ENCODE measurements at places on chromosomes 12 and 14.

- no peak overlapping the region for H3K4me3 ChIP-seq
- no peaks in the 10 kb centered on the region for H3K36me3 ChIP-seq
- no peak overlapping the region for H3K27ac ChIP-seq
- no peaks in the 10 kb centered on the region for H3K4me1 ChIP-seq
- no peaks in the 10 kb centered on the region for H3K27me3 ChIP-seq
These were observed 1263.0 kb downstream of the LRFN5 start for GRCh38 chr14:42869681-42870080.

GRCh38 chr14:65320661-65321308 is 91.7 kb upstream of the FUT8 start:
- DNase-seq, result no peak
- peaks cover 12% of the 10 kb centered on the region for H3K36me3 ChIP-seq

- no peaks in the 10 kb centered on the region for H3K36me3 ChIP-seq
- H3K27ac ChIP-seq, result no peak overlapping the region
- H3K27me3 ChIP-seq, result no peaks in the 10 kb centered on the region
- H3K4me1 ChIP-seq, result no peaks in the 10 kb centered on the region
- H3K4me3 ChIP-seq, result no peak overlapping the region
- DNase-seq, result no peak
These were observed 247.6 kb downstream of the IPO8 start for GRCh38 chr12:30448038-30448437.

- H3K4me1 ChIP-seq, result peaks cover 3% of the 10 kb centered on the region
- DNase-seq, result no peak
- H3K27ac ChIP-seq, result no peak overlapping the region
These were observed 1.7 kb upstream of the KIF26A start for GRCh38 chr14:104136472-104137296.

DNA sequence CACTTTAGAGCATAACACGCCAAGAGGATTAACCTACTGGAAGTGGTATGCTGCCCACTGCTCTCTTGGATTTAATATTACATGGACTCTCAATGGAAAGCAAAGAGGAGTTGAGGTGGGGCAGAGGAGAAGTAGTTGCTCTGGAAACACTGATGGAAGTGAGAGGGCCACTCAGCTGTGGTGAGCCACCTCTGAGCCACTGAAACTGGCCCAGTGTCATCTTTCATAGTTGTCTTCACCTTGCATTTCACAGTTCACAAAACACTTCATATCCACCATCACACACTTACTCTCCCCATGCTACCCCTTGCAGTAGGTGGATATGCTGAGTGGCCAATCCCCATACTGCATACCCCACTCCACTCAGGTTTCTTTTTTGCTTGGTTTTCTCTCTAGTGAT is 12.2 kb upstream of the PCED1B start:
- no peak overlapping the region for H3K27ac ChIP-seq
- H3K4me1 ChIP-seq, result peaks cover 6% of the 10 kb centered on the region
- no peaks in the 10 kb centered on the region for H3K36me3 ChIP-seq
- DNase-seq, result no peak

DNA sequence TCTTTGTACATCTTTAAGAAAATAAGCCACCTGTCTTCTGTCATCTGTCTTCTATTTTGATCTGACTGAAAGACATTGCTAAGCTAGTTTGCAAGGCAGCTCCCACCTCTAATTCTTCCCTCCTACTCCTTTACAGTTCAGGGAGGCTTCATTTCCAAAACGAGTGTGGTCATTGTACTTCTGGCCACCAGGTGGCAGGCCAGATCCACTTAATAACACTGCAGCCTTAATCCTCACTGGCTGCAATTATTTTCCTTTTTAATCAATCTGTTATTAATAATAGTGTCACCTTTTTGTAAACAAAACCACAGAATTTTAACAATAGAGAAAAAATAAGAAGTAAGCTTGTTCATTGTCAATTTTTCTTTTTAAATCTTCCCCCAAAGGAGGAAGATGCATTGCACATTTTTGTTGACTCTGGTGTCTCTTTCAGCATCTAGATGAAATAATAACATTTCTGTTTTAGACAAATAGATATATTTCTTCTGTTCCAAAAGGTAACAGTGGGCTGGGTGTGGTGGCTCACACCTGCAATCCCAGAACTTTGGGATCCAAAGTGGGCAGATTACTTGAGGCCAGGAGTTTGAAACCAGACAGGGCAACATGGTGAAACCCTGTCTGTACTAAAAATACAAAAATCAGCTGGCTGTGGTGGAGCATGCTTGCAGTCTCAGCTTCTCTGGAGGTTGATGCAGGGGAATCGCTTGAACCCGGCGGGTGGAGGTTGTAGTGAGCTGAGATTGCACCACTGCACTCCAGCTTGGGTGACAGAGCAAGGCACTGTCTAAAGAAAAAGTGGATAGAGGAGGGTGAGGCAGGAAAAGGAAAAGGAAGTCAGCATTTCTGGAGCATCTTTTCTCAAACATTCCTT is 23.3 kb downstream of the GABARAPL1 start:
- no peaks in the 10 kb centered on the region for H3K4me1 ChIP-seq
- no peak overlapping the region for H3K4me3 ChIP-seq
- H3K27me3 ChIP-seq, result peaks cover 10% of the 10 kb centered on the region
- no peak overlapping the region for H3K27ac ChIP-seq
- no peaks in the 10 kb centered on the region for H3K36me3 ChIP-seq
- DNase-seq, result peak; percentile 26

DNA sequence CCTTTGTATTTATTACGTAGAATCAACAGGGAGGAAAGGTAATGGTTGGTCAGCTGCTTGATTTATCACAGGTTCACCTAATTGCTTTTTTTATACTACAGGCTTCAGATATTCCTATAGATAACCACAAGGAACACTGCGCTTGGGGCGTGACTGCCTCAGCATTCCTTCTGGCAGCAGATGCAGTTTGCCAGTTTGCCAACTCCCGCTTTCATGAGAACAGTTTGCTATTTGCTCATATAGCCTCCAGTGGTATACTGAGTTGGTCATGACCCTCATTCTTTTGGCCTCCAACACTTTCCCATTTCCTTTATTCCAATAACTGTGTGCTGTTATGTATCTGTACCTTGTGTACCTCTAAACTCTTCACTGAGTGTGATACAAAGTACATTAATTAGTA is 38.6 kb upstream of the ACSM4 start:
- H3K36me3 ChIP-seq, result no peaks in the 10 kb centered on the region
- peaks cover 8% of the 10 kb centered on the region for H3K27me3 ChIP-seq
- no peak for DNase-seq
- H3K27ac ChIP-seq, result no peak overlapping the region
- no peak overlapping the region for H3K4me3 ChIP-seq
- no peaks in the 10 kb centered on the region for H3K4me1 ChIP-seq

GRCh38 chr14:105093431-105094192 is 28.4 kb upstream of the GPR132 start:
- peaks cover 12% of the 10 kb centered on the region for H3K4me1 ChIP-seq
- no peaks in the 10 kb centered on the region for H3K36me3 ChIP-seq
- H3K27ac ChIP-seq, result peak overlapping the region; percentile 85
- DNase-seq, result peak; percentile 54
- peaks cover 10% of the 10 kb centered on the region for H3K27me3 ChIP-seq
